ENCODE measurements at places on chromosomes 2 and 18.

- DNase-seq, result no peak
These were observed 262.4 kb downstream of the RND3 start for GRCh38 chr2:150225030-150225429.

- DNase-seq, result peak; percentile 55
These were observed 16.4 kb upstream of the DLX2 start for GRCh38 chr2:172119089-172119488.

GRCh38 chr2:80112790-80113189, 191.8 kb downstream of the LRRTM1 start:
- no peak for DNase-seq

- no peak for DNase-seq
These were observed 40.9 kb upstream of the TRIM43B start for GRCh38 chr2:95525294-95526035.

DNA sequence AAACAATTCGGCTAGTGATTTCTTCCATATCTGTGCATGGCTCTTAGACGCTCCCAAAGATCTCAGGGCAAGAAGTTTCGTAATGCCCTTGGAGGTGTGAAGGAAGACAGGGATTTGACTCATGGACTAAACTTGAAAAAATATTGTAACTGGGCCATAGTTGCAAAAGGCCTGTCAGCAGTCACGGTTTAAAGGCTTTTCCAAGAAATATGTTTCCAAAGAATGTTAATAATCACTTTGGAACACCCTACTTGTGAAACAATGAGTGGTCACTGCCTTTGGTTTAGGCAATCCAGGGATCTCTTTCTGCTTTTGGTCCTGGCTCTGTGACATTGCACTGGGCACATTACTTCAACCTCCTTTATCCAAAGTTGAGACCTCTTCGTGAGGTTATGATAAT, 102.5 kb upstream of the RASGRP3 start:
- no peak for DNase-seq

GRCh38 chr2:44321360-44321759, 39.9 kb downstream of the PREPL start:
- DNase-seq, result no peak

GRCh38 chr2:239263231-239263630, 137.6 kb downstream of the HDAC4 start:
- no peak for DNase-seq

DNA sequence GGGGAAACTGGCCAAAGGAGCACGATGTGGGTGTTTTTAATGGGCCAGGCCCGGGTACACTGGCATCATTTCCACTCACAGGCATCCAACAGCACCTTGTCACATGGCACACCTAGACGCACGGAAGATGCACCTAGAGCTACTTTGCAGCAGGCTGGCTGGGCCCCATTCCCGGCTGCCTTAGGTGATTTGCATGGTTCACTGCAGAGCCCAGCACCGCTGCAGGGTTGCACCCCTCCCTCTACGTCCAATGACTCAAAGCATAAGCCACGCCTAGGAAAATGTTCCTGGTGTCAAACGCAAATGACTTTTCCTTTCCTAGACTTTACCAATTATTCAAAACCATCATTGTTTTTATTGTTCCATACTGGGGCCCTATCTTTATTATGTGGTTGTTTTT, 222.9 kb downstream of the EIPR1 start:
- no peak for DNase-seq

GRCh38 chr2:99899882-99900281, 242.5 kb downstream of the AFF3 start:
- DNase-seq, result no peak

- DNase-seq, result no peak
These were observed 473.4 kb upstream of the UBE2E3 start for GRCh38 chr2:180507028-180507427.

- peak; percentile 44 for DNase-seq
These were observed 27.6 kb upstream of the SERPINB2 start for GRCh38 chr18:63859781-63860475.

- no peak for DNase-seq
These were observed 2.7 kb downstream of the IMPACT start for GRCh38 chr18:24429188-24429587.

Data from inflammatory macrophage treated with lipopolysaccharide for 4 hours (primary cell).